Lower leg skin (tissue), 4 donors: ENCODE measurements at places on chromosomes 1 and 21. TPM values are rescaled to one million over a fixed set of nuclear protein-coding genes. Genes with fewer than 3 reads are reported as not detected.
A peak's percentile ranks its signal among the peaks of the same experiment; 100 is the strongest.

DNA sequence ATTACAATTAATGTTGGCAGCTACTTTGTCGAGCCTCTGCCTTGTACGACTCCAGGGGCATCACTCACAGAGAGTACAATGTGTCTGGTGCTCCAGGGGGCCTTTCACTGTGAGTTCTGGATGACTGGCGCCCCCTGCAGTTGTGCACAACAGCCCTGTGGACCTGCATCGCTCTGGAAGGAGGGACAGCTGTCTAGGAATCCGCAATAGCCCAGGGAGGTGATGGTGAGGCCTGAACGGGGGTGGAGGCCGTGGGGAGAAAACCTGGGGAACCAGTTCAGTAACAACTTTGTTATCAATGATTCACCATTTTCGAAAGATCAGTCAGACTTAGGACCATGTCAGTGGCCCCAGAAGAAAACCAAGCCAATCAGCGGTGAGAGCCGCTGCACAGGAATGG, 189.1 kb downstream of the KAZN start:
- DNase-seq, result no peak

RABIF gene
- total RNA-seq, result 7.9 TPM

DNA sequence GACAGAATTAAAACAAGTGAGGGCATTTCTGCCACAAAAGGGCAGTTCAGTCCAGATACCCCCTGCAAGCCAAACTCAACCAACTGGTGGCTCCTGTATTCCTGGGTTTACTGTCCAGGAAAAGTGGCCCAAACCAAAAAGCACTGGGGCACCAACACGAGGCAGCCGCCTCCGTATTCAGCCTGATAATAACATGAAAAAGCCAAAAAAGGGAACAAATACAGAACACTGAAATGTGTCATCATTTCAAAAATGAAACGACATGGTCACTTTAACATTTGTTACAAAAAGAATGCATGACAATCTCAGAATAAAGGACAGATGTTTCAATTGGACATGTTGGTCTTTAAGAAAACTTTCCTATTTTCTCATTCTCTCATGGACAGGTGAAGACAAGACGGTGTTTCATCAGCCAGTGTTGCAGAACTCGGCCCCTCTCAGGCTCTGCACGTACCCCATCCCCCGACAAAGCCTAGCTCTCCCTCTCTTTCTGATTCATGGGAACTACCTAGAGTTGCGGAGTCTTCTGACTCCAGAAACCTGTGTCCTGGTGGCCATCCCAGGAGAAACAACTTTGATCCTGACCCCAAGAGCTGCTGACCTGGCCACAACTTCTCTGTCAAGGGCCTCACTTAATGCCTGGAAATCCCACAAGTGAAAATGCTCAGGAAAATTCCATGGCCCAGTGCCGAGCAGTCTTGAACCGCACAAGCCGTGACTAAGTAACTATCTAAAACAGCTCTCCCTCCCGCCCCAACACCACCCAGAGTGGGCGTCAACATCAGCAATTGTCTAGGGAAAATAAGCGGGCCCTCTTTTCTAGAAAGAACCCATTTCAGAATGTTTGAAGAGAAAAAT, 27.1 kb downstream of the ZBTB17 start:
- DNase-seq, result peak; percentile 79

DNA sequence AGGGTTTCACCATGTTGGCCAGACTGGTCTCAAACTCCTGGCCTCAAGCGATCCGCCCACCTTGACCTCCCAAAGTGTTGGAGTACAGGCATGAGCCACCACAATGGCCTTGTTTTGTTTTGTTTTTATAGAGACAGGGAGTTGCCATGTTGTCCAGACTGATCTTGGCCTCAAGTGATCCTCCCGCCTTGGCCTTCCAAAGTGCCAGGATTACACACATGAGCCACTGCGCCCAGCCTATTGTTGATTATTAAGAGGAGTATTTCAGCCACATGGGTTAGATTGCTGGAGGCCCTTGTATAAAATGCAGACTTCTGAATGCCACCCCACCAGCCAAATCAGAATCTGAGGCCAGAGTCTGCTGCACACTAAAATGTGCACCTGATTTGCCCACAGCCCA, 57.2 kb upstream of the ANGPTL1 start:
- no peak for DNase-seq

GRCh38 chr1:166914111-166914510, 38.0 kb upstream of the TADA1 start:
- no peak for DNase-seq

DNA sequence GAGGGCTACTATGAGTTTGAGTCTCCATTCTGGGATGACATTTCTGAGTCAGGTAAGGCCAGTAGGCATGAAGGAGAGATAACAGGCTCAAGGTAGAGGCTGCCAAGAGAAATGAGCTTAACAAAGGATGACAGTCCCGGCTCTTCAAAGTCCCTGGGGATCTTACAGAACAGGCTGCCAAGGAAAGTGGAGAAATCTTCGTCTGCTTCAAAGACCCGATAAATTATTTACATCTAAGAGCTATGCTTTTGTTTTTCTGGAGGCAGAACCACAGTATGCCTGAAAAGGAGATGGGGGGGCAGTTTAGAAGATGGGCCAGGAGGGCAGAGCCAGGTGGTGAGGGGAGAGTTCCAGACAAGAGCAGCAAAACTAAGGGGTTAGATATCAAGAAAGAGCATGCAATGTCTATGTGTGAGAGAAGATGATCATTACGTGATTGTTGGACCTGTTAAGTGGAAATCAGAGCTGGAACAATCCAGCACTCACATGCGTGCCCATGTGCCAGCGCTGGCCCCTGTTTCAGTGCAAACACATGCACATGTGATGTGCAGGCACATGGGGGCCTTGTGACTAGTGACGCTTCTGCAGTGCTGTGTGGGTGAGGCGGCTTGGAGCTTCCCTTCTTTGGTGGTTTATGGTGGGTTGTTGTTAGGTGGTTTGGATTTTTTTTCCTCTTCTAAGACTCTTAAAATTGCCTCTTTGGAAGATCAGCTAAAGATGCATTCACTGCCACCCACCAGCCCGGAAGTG, 25.7 kb downstream of the CAMK1G start:
- DNase-seq, result no peak

GRCh38 chr1:56837244-56837939, 17.2 kb upstream of the C8A start:
- DNase-seq, result no peak

GRCh38 chr1:110829955-110830553, 42.9 kb upstream of the CD53 start:
- DNase-seq, result no peak

F13B gene
- total RNA-seq, result not detected

- no peak for DNase-seq
These were observed 476.2 kb upstream of the BEND5 start for GRCh38 chr1:49252917-49253316.

SPATA17 gene
- total RNA-seq, result 0.06 TPM

PRKAB2 gene
- 29.8 TPM for total RNA-seq

GPR153 gene
- 13.6 TPM for total RNA-seq

DNA sequence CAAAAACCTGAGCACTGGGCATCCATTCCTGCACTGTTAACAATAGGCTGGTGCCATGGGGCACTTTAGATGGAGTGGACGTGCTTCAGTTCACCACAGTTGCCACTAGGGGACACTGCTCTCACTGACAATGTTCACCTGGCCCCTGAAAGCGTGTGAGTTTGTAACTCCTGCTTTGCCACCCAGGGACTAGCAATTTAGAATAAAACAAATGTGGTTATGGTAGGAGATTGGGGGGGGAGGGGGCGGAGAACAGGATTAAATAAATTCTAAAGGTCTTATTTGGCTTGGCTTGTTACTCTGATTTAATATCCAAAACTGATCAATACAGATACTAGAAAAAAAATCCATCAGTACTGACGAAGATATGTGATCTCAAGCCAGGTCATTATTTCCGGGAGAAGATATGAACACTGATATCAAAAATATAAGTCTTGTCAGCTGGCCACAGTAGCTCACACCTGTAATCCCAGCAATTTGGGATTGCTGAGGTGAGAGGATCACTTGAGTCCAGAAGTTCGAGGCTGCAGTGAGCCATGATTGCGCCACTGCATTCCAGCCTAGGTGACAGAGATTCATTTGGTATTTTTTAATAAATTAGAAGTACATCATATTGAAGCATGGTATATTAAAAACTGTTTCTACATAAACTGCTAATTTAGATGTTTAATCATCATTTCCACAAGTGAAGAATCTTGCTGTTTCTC, 23.2 kb downstream of the INTS7 start:
- DNase-seq, result peak; percentile 90

ACKR1 gene
- 22.0 TPM for total RNA-seq

GRCh38 chr21:31429506-31429905, 85.4 kb upstream of the TIAM1 start:
- no peak for DNase-seq

DNA sequence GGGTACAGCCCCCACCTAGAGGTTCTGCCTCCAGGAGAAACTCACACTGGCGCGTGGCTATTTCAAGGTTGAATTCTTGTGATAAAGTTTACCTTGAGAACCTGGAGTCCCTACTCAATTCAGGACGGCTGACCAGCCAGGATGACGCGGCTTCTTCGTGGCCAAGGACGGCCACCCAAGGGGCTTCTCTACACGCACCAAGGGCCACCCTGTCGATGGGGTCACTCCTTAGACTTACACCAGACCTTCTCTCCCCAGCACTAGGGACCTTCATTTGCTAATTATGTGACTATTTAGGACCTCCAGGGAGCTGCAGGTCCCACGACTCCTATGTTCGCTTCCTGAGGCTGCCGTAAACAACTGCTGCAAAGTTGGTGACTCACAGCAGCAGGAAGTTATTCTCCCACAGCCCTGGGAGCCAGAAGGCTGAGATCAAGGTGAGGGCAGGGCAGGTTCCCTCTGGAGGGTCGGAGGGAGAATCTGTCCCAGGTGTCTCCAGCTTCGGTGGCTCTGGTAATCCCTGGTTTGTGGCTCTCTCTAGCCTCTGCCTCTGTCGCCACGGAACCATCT, 135.9 kb downstream of the NPHP4 start:
- no peak for DNase-seq

DNA sequence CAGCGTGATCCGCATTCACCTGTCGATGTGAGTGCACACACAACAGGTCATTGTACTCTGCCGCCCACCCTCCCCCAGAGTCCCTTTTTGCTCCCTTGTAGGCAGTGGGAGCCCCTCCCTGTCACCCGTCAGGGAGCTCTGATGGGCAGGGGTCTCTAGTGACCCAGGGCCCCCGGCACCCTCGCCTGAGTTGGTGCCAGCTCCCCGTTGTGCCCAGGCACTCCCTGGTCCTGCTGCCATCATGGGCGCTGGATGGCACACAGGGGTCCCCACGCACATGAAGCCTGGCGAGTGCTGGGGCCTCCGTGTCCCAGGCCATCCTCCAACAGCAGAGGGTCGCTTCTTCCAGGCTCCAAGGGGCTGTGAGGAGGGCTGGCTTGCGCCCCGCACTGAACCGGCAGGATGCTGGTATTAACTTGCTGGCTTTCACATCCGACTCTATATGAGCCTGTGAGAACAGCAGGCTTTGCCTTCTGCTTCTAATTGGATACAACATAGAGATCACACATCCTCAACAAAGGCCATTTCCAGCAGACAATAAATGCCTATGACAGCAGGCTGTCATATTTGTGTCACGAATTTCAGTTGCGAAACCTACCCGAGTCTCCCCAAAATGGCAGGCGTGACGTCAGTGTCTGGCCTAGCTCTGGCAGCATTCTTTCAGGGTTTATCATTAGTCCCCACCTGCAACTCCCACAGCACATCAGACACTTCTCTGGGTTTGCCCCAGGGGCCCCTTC, 35.4 kb downstream of the KIAA1614 start:
- no peak for DNase-seq

COL11A1 gene
- 0.34 TPM for total RNA-seq

GRCh38 chr1:192399161-192399560, 82.4 kb downstream of the RGS21 start:
- no peak for DNase-seq

DNA sequence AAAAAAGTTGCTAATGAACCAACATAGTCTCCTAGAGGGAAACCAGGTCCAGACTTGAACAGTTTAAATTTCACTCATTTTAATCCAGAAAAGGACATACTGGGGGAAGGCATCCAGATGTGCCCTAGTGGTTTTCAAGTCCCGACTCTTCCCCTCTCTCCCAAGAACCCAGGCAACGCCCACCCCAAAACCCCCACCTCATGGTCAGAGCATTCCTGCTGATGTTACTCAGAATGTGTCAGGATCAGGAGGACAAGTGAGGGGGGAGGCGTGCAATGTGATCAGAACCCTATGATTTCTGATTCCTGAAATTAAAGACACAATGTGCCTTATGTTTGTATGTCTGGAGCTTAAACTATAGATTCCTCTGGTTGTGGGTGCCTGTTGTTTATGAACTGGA, 1.6 kb upstream of the CTSK start:
- peak; percentile 94 for DNase-seq

- no peak for DNase-seq
These were observed 717.4 kb upstream of the ZP4 start for GRCh38 chr1:238608144-238608543.

SLC45A1 gene
- total RNA-seq, result 0.13 TPM

DNA sequence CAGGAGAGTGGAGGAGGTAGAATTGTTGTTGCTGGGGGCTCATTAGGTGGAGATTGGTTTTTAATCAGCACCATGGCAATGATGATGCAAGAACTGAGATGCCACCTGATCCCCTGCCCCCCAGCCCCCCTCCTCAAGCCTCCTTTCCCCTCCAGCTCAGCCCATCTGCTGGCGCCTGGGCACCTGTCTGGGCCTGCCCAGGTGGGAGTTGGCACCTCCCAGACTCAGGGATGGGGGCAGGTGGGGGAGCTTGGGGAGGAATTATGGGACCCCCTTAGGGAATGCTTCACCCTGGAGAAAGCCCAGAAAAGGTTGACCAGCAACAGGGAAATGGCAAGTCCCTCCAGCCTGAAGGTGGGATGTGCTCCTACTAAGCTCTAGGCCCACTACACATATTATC, 1.5 kb upstream of the NHLH1 start:
- DNase-seq, result peak; percentile 57

KAZN gene
- 25.9 TPM for total RNA-seq

DNA sequence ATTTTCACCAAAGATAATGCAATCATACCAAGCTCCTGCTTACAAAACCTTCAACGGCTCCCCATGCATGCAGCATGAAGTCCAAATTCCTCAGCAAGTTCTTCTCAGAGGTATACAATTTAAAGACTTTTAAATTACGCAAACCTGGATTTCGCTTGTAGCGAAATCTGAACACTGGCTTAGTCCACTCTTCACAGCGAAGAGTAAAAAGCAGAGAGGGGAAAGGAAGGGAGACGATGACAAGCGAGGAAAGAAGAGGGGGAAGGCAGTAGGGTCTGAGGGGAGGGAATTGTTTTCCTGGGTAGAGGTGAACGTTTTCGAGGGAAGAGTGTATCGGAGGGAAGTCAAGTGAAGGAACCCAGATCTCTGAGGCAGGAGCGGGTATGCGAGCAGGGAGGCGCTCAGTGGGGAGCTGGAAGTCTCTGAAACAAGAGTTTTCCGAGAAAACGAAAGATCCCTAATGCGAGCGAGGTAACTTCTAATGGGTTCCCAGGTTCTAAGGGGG, 790 bp downstream of the TESK2 start:
- DNase-seq, result peak; percentile 42

DNA sequence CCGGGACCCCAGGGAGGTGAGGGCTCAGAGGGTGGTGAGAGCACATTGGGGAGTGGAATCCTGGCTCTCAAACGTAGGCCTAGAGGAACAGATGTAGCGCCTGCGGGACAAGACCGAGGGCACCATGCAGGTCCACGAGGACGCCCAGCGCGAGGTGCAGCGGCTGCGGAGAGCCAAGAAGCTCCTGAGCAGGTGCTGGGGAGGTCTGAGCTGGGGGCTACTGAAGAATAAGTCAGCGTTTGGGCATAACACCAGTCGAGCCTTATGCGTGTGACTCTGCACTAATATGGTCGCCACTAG, 2.6 kb upstream of the NBPF3 start:
- no peak for DNase-seq

GRCh38 chr1:192700834-192701271, 64.9 kb downstream of the RGS13 start:
- DNase-seq, result no peak

GRCh38 chr1:93013145-93014065, 52.1 kb upstream of the DIPK1A start:
- DNase-seq, result no peak

GNG12 gene
- total RNA-seq, result 91.7 TPM
